ENCODE measurements at places on chromosomes 2 and 18. TPM values are rescaled to one million over a fixed set of nuclear protein-coding genes. Genes with fewer than 3 reads are reported as not detected.

DNA sequence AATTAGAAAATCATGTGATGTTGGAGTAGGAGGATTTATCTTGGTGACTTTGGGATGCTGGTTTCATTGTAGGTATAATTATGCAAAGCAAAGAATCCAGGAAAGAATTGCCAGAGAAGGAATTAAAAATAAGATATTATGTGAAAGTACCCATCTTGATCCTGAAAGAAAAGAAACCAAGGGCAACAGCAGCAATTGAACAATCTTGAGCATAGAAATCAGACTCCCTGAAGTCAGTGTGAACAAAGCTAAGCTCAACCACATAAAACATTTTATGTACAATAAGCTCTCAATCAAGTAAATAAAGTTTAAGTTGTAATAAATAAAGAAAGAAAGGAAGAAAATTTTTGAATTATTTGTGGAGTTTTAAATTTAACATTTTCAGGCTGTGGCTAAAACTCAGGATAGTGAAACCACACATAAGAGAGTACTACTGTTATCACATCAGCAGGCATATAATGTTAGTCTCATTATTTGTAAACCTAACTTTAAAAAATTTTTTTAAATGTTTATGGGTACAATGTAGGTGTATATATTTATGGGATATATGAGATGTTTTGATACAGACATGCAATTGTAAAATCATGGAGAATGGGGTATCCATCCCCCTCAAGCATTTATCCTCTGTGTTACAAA is 32.8 kb upstream of the GPR55 start:
- no peak for DNase-seq

The GNLY gene
- 21.5 TPM for total RNA-seq

- no peak for DNase-seq
Measured at GRCh38 chr2:1993711-1994682, 249.7 kb upstream of the PXDN start.

DNA sequence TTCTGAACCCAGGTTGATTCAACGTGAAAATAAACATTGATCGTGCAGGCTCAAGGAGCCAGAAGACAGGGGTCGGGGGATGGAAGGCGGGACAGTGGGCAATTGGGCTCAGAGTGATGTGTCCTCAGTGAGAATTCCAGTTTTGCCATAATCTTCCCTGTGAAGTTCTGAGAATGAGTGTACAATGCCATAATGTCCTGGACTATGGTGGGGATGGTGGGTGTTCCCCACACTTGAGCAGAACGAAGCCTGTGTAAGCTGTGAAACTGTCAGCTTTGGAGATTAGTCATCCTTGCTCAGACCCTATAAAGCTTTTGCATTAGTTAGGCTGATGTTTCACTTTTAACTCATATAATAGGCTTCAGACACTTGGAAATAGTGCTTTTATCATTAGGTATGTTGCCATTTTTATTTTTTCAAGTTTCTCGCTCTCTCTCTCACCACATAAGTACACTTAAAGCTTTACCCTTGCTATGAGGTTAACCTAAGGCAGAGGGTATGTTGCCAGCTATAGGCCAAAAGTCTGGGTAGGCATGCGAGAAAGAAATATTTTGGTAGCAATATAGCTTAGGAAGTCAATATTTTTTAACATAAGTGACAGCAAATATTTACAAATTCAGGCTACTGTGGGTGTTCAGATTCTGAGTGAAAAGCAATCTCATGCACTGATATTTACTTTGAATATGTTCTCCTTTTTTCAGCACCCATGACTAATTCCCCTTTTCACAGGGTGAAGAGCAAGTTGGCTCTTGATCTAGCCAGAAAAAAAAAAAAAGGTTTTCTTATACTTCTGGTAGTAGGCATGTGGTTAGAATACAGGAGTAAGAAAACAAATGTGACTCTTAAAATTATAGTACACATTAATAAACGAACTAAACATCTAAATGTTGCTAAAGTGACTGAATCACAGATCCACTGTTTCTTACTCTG is 47.2 kb downstream of the CDC42EP3 start:
- no peak for DNase-seq

GRCh38 chr2:216560838-216561270 is 62.2 kb downstream of the RPL37A start:
- DNase-seq = no peak

The MAB21L4 gene
- total RNA-seq = 17.0 TPM

The KCNJ13 gene
- not detected for total RNA-seq

DNA sequence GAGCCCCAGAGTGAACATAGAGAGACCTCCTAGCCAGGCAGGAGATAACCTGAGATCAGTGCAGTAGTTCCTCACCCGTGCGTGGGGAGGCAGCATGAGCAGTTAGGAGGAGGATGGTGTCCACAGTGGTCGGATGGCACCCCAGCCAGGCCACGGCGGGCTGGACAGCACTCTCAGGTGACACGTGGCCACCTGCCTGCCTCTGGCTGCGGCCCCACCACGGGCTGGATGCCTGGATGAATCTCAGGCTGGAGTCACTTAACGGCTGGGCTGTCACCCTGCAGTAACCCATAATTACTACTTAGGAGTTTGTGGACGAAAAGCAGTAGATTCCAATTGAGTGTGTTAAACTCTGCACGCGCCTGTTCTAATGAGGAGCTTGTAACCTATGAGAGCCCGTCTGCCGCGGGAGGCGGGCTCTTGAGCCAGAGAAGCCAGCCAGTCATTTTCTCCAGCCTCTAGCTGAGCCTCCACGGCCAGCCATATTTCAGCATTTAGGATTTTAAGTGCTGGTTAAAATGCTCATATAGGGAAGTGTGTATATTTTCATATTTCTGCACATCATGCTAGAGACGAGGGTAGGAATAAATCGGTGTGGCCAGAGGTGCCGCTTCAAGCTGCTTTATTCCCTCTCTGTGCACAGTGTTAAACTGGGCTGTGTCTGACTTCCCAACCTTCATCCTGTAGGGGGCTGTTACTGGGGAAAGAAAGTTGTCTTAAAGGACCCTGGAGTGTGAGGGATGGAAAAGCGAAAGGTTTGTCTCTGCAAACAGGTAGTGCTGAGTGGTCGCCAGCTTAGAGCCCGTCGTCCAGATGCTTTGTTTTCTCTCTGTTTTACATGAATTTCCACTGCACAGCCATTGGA is 144.0 kb downstream of the GLI2 start:
- peak; percentile 27 for DNase-seq

- no peak for DNase-seq
Measured at GRCh38 chr2:127293386-127293747, 577 bp downstream of the ERCC3 start.

DNA sequence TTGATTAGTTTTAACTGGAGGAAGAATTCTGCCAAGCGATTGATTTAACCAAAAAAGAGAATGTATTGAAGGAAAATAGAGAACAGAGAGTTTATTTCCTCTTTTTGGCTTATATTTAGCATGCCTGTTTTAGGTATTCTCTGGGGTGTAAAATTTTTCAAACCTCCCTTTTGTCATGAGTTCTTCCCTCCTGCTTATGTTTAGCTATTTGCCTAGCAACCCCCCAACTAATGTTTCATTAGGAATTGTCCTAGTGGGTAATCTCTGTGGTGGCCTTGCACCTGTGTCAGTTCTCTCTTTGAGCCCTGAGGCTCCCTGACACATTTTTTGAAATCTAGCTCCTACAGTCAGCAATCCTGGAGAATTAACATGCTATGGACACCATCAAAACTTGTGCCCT is 12.5 kb upstream of the REG1B start:
- DNase-seq = no peak

DNA sequence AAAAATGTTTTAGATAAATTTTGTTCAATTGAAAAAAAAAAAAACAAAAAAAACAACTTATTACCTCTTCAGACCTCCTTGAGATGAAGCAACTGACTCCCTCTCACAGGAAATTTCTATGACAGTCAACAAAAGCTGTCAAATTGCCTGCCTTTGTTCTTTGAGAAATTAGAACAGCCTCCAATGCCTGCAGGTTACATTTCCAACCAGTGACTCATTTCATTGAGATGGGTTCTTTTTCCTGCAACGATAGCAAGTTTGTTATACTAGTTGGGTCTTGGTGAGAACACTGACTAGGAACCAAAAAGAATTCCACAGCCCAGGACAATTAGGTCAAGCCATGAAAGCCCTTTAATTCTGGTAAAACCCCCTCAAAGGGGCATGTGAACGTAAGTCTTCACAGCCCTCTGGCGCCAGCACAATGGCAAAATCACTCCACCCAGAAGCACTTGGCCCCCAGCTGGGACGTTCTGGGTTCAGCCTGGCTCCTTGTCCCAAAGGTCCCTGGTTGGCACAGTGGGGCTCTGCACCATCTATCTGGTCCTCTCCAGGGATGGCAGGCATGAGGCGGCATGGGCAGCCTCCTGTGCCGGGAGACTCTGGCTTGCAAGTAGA is 87.0 kb downstream of the SPP2 start:
- DNase-seq = no peak

DNA sequence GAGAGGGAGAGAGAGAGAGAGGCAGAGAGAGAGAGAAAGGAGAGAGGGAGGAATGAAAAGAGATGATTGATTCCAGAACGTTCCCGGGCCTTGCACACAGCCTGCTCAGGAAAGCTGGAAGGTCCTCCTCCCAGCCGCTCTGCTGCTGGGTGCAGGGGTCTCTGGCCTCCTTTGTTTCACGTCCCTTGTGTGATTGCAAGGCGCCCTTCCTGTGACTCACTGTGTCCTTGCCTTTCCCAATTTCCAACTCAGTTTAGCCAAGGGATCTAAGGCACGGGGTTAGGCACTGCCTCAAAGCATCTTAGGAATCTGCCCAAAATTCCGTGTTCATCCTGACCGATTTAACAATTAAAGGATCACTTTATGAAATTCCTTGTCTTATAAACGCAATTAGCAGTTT is 221.2 kb downstream of the KLHL29 start:
- peak; percentile 1 for DNase-seq

DNA sequence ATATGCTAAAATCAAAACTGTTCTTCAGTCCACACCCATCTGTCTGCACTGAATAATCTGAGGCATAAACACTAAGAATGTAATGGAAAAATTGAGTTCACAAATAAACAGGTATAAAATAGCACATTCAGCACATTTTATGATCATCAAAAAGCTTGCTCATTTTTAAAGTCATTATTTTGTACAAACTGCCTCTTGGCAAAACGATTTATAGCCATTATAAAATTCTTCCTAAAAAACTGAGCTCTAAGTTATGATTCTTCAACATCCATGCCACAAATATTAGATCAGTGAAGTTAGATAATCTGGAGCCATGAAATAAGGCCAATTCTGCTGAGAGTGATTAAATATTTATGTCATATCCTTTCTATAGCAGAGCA is 233.5 kb downstream of the DYM start:
- DNase-seq = no peak

GRCh38 chr18:37559194-37559593 is 6.4 kb downstream of the CELF4 start:
- no peak for DNase-seq

DNA sequence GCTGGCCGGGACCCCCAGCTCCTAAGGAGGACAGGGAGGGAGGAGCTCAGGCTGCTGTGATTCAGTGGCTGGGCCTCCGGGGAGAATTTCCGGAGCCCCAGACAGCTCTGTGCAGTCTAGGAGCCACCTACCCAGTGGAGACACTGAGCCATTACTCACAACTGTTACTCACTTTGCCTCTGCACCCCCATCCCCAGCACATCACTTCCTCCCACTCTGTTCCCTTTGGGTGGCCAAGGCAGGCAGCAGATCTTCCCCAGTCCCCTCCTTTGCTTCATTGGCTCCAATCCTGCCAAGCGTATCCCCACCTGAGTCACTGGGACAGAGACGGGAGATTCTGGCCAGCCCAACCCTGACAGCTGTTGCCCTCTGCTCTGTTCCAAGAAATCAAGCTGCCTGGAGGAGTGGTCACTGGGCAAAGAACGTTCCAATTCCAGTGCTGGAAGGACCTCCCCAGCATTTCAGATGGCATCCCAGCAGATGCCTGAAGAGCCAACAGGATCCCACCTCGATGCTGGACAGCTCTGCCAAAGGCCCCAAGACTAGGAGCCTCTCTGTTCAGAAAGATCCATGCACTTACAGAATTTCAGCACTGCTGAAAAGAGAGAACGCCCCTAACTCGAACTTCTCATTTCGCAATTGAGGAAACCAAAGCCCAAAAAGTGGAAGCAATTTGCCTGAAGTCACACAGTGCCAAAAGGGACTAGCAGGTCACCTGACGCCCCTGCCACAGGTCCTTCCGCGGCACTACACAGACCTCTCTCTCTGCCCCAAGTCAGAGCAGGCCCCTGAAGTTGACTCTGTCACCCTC is 68.3 kb downstream of the TNS1 start:
- peak; percentile 74 for DNase-seq

DNA sequence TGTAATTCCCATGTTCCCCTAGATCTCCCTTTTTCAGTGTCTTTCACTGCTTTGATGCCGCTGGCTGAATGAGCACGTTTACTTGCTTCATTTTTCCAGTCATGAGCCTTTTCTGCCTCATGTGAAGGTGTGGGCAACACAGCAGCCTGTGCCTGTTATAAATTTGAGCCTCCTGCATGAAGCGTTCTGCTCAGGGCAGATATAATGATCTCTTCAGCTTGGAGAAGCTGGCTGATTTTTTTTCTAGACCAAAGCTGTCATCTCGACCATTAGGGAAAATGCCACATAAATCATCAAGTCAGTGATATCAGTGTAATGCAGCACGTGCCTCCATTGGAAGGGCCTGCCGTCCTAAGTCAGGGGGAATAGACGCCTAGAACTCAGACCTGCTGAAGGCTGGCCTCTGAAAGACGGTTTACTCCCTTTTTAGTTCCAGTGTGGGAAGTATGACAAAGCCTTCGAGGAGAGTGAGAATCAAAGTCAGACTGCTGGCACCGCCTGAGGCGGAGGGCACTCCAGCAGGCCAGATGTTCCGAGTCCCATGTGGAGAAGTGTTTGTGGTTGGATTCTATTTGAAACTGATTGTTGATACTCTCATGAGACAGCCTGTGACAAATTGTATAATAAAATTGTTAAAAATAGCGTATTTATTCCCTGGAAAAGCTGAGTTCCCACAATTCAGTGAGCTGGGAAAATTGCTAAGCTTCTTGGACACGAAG is 196.5 kb downstream of the MYO1B start:
- no peak for DNase-seq

DNA sequence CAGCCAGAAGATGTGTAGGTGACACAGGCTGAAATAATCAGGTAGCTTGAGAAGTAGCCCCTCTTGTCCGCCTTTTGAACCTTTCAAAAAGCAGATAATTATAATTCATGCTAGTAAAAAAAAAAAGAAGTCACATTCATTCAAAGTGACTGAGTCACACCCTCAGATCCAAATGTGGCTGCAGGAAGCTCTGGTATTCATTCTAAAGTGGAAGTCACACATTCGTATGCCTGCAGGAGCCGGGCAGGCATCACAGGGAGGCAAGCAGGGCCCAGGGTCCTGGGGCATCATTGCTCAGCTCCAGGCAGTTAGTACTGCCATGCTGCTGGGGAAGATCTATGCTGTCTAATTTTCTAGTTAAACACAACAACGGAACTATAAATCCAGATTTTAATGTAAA is 21.7 kb upstream of the RAB11FIP5 start:
- DNase-seq = no peak

The RIT2 gene
- total RNA-seq = not detected

Measured in lower lobe of right lung (tissue), 2 donors.